Urinary bladder (tissue), 4 donors: ENCODE measurements at places on chromosomes 6 and 20. TPM values are rescaled to one million over a fixed set of nuclear protein-coding genes. Genes with fewer than 3 reads are reported as not detected.

The PLCB4 gene
- total RNA-seq: 32.1 TPM

The GATA5 gene
- total RNA-seq: 6.6 TPM

GRCh38 chr6:89682991-89683390, 44.4 kb upstream of the LYRM2 start:
- DNase-seq: no peak

DNA sequence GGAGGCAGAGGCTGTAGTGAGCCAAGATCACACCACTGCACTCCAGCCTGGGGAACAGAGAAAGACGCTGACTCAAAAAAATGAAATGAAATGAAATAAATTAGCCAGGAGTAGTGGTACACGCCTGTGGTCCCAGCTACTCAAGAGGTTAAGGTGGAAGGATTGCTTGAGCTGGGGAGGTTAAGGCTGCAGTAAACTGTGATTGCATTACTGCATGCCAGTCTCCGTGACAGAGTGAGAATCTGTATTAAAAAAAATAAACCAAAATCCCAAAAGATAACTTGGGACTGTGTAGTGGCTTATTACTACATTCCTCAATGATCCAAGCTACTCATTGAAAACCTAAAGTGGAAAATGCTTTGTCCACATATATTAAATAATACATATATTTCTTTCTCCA, 87.0 kb downstream of the SGK1 start:
- no peak for DNase-seq

DNA sequence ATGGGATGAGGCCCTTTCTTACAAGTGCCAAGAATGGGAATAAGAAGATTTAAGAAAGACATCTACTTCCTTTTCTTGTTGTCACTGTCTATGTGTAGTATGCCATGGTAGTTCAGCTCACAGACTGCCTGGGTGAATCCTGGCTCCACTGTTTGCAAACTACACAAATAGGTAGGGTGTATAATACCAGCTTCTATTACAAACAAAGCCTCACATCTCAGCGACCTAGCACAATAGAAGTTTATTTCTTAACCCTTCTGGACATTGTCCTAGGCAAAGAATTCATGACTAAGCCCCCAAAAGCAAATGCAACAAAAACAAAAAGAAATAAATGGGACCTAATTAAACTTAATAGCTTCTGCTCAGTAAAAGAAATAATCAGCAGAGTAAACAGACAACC, 74.5 kb downstream of the LINC00237 start:
- DNase-seq: no peak

The PSMB9 gene
- total RNA-seq: 6.7 TPM
